Motor neuron (in vitro differentiated cells): ENCODE measurements at places on chromosomes 12 and 14.

- ATAC-seq: no peak
Observed at GRCh38 chr12:4025181-4026019, 152.2 kb upstream of the PARP11 start.

- ATAC-seq: no peak
Observed at GRCh38 chr12:63990828-63991547, 146.5 kb downstream of the SRGAP1 start.

DNA sequence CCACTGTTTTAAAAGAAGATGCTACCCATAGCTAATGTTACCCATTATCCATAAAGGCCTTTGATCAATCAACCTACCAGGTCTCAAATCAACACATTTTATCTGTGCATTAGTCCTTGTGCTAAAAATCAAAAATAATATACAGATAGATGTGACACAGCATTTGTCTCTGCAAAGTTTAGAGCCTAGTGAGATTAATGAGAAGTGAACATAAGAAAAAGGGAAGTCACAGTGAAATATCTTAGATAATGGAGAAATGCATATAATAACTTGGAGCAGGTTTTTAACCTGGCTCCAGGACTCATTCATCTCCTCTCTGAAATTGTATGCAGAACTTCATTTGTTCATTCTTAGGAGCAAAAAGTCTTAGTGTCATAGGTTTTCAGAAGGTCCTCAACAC is 7.2 kb downstream of the PDE3A start:
- no peak for ATAC-seq

- peak; percentile 57 for ATAC-seq
Observed at GRCh38 chr14:73237219-73237785, at the start of gene PAPLN. Gene PAPLN (plus strand): TSS chr14:73237506. CDS start chr14:73239779, 2,273 bp downstream.

DNA sequence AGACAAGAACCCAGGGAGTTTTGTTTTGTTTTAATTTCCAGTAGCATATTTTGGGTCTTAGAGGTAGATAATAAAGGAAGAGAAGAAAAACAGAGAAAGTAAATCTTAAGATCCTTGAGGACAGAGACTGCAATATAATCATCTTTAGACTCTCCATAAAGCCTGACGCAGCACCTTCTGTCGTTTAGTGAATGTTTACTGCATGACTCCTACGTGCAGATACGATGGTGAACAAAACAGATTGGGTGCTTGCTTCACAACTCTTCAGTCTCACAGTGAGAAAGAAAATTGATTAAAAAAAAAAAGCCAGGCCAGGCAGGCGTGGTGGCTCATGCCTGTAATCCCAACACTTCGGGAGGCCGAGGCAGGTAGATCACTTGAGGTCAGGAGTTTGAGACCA is 86.9 kb downstream of the STON2 start:
- ATAC-seq: no peak

DNA sequence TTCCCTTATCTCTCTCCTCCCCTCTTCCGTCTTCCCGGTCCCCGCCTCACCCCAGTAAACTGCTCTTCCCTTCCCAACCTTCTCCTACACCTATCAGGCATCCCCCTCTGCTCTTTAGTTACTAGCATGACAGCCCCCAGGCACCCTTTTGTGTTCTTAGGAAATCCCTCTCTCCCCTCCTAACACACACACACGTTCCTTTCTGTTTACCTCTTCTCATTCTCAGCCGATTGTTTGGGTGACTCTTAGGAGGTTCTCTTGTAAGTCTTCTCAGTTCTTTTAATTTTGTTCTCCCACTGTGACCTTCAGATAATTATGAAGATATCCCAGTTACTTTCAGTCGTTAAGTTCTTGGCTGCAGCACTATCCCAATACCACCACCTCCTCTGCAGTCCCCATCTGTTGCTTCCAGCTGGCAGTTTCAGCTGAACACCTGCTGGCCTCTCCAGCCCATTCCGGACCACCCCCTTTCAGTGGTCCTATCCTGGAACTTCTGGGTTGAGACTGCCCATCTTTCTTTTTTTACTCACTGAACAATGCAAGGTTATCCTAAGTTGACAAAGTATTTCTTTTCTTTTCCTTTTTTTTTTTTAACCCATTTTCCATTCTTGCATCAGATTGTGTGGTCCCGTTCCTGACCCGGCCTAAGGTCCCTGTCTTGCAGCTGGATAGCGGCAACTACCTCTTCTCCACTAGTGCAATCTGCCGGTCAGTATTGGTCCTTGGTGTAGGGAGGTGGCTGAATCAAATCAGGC is 711 bp downstream of the MARS1 start:
- ATAC-seq: no peak

- no peak for ATAC-seq
Observed at GRCh38 chr12:5230156-5230555, 186.5 kb downstream of the KCNA5 start.

DNA sequence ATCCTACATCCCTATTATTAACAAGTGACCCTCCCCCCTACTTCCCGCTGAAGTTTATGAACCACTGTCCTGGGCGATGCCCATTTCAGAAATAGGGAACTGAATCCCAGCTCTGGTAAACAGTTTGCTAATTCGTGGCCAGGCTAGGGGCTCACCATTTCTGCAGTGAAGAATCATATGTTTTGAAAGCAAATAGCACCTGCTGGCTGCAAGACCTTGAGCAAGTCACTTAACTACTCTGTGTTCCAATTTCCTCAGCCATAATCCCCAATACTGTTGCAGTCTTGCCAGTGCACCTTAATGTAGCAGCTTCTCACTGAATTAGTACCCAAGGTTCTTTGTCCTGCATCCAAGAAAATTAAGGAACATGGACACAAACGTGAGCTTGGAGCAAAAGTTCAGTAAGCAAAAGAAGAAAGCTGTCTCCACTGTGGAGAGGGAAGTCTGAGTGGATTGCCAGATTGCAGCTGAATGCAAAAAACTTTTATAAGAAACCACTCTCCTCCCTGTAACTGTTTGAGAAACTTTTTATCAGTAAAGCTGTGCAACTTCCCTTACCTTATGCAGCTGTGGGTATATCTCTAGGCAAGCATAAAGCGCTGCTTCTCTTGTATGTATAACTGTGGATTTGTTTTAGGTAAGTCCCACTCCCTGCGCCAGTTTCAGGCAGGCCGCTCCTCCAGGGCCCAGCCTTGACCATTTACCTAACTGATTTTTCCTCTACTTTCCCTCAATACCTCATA is 824 bp downstream of the OAS1 start:
- no peak for ATAC-seq

- ATAC-seq: no peak
Observed at GRCh38 chr12:106711316-106711715, 63.2 kb upstream of the RIC8B start.

- ATAC-seq: no peak
Observed at GRCh38 chr12:40175045-40175444, 49.8 kb upstream of the LRRK2 start.

DNA sequence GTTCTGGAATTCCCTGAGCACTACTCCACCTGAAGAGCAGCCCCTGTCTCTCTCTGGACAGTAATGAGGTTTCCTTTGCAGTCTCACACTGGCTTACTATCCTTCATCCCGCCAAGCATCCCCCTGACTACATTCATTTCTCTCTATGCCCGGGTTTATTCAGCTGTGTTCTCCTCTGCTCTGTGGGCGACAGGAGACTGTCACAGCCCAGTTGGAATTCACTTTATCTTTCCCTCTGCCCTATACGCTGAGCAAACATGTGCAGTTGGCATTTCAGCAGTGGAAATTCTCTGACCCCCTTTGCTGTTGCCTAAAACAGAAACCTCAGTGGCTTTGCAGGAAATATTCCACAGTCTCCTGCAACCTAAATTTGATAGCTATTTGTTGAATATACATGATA is 83.5 kb upstream of the MAX start:
- peak; percentile 80 for ATAC-seq

- ATAC-seq: no peak
Observed at GRCh38 chr12:66776974-66777373, 98.1 kb upstream of the GRIP1 start.

DNA sequence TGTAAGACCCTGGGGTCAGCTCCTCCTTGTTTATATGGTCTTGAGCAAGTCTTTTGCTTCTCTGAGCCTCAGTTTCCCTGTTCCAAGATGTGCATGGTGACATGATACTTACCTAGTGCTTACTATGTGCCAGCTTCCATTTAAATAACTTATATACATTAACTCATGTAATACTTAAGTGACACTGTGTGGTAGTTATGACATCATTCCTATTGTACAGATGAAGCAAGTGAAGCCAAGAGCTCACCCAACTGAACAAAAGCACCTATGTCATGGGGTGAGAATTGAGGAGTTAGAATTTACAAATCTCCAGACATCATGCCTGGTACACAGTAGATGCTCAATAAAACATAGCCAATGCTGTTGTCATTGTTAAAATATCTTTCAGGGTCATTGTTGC is 41.3 kb upstream of the CMKLR1 start:
- no peak for ATAC-seq

DNA sequence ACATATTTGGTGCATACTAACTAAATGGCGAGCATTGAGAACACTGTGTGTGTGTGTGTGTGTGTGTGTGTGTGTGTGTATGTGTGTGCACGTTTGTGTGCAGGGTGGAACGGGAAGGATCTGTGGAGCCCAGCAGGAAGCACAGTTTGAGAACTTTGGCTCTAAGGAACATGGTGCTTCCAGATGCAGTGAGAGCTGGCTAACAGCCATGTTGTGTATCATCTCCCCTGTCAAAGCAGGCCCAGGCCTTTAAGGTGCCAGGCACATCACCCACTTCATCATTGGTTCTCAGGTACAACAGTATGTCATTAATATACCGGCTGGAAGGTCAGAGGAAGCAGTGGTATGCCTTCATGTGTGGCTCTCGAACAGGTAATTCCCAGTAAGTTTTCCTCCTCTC is 72.5 kb downstream of the SLC8A3 start:
- no peak for ATAC-seq

- no peak for ATAC-seq
Observed at GRCh38 chr12:2494486-2495192, 300.1 kb upstream of the FKBP4 start.

DNA sequence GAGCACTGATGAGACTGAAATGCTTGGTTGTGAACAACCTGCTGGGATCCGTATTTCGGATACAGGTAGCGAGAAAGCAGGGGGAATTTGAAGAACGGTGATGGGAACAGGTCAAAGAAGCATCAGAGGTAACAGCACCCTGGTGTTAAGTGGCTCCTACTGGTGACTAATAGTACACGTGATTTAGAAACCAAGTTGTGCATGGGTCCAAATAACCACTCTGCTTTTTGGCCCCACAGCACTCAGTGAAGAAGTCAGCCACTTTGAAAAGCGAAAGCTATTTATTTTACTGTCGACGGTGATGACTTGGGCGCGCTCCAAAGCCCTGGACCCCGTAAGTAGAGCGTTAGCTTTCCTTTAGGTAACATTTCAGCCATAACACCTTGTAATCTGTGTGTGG is 16.7 kb downstream of the AK7 start:
- no peak for ATAC-seq

DNA sequence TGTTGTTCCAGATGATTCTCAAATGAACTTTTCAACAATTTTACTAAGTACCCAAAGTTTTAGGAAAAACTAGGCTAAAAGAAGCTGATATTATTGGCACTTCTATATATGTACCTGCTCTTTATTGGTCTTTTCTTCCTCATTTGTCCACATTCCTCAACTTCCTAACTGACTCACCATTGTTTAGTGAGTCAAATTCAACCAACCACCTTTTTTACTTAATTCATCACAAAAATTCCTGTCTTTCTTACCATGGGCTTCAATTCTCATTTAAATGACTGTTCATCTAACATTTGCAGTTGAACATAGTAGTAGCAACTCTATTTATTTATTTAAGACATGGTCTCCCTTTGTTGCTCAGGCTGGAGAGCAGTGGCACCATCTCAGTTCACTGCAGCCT is 47.6 kb upstream of the SLC2A13 start:
- no peak for ATAC-seq

DNA sequence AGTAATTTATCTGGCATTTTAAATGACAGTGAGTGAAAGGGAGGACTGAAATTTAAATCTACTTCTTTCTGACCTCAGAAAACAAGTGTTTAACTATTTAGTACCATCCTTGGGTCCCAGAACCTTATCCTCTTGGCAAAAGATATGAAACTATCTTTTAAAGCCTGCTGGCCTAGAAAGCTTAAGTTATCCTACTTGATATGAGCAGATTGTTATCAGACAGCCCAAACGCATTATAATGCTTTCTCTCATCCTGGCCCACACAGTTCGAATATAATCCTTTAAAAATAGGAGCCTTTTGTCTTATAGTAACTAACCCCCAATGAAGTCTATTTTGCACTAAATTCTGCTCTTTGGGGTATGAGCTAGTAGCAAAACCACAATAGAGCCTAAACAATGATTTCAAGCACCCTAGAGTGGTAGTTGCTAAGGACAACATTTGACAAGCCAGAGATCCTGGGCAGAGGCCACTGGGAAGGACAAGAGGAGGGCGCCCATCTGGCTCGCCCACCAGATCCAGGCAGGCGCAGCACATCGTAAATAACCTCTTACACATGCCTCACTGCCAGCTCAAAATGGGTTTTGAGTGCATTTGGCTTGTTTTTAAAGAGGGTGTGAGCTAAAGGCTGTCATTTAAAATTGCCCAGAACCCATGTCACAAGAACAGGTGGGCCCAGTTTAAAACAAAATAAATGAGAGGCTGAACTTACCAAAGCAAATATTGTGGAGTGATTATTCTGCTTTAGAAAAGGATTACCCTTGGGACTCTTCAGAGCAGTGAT is 37.7 kb upstream of the CRY1 start:
- ATAC-seq: peak; percentile 62

GRCh38 chr14:22233377-22233776 is 355.6 kb downstream of the DAD1 start:
- no peak for ATAC-seq

DNA sequence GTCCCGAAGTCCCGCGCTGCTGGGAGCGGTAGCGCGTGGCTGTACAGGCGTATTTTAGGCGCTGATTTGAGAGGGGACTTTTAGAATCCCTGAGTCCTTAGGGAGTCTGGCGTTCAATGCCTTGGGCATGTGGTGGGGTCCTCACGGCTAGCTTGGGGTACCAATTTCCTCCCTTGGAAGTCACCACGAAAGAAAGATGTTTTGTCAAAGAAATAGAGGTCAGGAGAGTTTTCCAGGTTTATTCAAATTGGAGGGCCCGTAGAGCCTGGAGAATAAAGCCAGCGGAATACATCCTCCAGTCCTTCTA is 63.9 kb downstream of the KLHL28 start:
- no peak for ATAC-seq

GRCh38 chr12:117362391-117362790 is 965 bp upstream of the NOS1 start:
- ATAC-seq: no peak

DNA sequence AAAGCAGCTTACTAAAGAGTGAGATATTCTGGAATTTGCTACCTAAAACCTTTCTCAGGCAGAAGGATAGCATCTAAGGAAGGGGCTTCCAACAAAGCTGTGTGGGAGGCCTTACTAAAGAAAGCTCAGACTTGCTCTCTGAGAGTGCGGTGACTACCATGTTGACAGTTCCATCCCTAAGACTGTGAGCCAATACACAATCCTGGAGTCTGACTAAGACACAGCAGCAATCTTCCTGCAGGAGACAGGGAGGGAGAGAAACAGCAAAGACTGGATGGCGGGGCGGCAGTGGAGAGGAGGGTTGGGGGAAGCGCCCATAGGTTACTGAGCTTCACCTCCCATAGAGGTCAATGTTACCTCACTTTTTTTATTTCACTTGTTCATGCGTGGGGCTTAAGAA is 70.9 kb downstream of the KITLG start:
- no peak for ATAC-seq
